MCF 10A (cell line): ENCODE measurements at places on chromosomes 7 and 10. TPM values are rescaled to one million over a fixed set of nuclear protein-coding genes. Genes with fewer than 3 reads are reported as not detected.
A peak's percentile ranks its signal among the peaks of the same experiment; 100 is the strongest.

DNA sequence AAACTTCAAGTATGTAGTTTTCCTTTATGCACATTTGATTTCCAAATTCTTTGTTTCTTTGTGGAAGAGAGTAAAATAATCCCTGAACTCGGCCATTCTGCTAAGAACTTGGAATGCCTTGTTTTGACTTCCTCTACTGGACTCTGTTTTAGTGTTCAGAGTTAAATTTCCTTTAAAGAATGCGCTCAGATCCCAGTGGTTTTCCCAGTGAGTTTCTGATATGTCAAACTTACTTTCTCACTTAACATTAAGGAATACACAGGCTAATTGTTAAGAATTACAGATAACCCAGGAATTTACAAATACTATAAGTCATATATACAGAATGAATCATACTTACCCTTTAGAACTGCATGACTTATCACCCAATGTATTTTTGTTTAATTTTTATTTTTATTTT, 1067.6 kb upstream of the CELF2 start:
- no peaks in the 10 kb centered on the region for H3K27me3 ChIP-seq
- no peak overlapping the region for H3K27ac ChIP-seq
- no peaks in the 10 kb centered on the region for H3K36me3 ChIP-seq

DNA sequence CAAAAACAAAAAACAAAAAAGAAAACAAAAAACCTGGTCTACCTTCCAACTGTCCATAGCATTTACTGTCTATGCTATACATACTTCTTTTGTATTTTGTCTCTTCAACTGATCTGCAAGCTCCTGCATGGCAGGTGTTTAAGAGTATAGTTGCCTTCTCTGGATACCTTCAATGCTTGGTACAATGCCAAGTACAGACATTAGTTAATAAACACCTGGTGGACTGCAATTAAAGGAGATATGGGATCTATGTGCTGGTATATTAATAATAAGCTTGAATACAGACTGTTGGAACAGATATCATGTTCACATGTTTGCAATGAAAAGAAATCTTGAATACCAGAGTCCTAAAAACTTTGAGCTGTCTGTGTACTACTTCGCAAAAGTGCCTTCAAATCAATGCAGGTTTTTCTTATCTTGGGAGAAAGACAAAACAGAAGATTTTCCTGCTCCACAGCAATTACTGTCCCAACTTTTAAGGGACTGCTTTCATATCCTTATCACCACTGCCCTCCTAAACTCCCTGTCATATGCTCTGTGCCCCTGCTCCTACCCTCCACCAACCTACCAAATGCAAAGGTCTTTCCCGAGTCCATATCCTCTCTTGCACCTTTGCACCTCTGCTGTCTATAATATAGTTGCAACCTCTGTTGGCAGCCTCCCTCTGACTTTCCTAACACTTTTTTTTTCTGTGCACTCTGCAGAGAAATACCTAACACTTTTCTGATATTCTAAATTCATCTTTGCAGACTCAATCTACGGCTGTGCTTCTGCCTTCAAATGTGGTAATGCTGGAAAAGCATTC, 85.1 kb downstream of the DNMBP start:
- no peak for DNase-seq
- no peak overlapping the region for H3K4me3 ChIP-seq

DNA sequence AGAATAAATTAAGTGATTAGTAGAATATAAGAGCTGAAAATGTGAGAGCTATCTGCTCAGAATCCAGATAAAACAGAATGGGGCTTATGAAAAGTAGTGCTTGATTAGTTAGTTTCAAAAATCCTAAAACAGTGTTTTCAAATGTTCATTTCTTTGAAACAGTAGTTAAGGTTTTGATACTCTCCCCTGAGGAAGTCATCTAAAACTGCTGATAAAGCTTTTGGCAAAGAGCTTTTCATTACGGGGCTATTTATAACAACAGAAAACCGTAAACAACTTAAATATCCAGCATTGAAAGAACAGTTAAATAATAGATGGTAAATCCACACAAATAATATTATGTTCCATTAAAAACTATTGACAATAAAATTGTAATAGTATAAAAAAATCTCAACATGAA, 77.5 kb downstream of the NPSR1 start:
- no peaks in the 10 kb centered on the region for H3K27me3 ChIP-seq
- no peaks in the 10 kb centered on the region for H3K36me3 ChIP-seq
- no peak for DNase-seq
- no peaks in the 10 kb centered on the region for H3K4me1 ChIP-seq
- H3K27ac ChIP-seq, result no peak overlapping the region

DNA sequence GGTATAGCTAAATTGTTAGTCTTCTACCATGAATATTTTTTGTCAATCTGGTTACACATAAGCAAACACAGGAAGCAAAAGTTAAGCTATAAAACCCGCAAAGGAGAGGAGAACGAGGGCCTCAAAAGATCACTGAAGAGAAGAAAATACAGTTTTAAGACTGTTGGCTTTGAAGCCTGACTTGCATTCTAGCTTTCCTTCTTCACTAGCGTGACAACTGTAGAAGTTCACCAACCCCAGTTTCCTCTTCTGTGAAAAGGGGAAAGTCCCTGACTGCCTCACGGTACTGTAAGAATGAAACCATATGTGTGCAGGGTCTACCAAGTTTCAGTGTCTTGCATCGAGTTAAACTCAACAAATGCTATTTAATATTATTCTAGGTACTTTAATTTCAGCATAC, 7.5 kb upstream of the LRRN3 start:
- H3K4me3 ChIP-seq, result no peak overlapping the region
- H3K4me1 ChIP-seq, result no peaks in the 10 kb centered on the region
- no peak overlapping the region for H3K27ac ChIP-seq
- DNase-seq, result no peak
- no peaks in the 10 kb centered on the region for H3K27me3 ChIP-seq

- DNase-seq, result peak; percentile 20
- H3K36me3 ChIP-seq, result no peaks in the 10 kb centered on the region
- no peaks in the 10 kb centered on the region for H3K27me3 ChIP-seq
- H3K27ac ChIP-seq, result no peak overlapping the region
Observed at GRCh38 chr7:28433699-28434219, 21.4 kb downstream of the CREB5 start.

- H3K27me3 ChIP-seq, result no peaks in the 10 kb centered on the region
- H3K4me3 ChIP-seq, result no peak overlapping the region
- DNase-seq, result no peak
- no peaks in the 10 kb centered on the region for H3K4me1 ChIP-seq
- H3K36me3 ChIP-seq, result no peaks in the 10 kb centered on the region
Observed at GRCh38 chr10:77318739-77319138, 318.9 kb downstream of the KCNMA1 start.

DNA sequence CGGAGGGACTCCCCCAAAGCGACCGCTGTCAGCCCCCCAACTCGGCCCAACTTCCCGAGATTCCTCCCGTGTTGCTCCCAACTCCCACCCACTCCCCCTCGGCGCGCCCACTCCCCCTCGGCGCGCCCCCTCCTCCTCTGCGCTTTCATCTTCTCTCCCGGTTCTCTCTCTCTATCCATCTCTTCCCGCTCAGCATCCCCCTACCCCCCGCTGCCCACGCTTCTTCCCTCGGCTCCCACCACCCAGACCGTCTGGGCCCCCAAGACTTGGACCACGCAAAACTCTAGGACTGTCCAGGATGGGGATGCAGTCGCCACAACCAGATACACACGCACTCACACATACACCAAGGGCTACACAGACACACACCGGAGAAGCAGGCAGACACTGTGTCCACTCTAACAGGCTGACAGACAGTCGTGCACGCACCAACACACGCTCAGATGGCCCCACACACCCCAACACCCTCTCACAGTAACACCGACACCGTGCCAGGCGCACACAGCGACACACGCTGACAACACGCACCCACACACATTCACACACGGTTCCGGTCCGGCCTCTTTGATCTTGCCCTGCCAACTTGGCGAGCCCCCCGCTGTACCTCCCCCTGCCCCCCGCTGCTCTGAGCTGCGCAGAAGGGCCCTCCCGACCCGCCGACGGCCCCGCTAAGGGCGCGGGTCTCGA, 1.1 kb downstream of the GRID1 start:
- no peak overlapping the region for H3K27ac ChIP-seq
- H3K4me1 ChIP-seq, result peaks cover 6% of the 10 kb centered on the region
- H3K36me3 ChIP-seq, result no peaks in the 10 kb centered on the region
- peaks cover 39% of the 10 kb centered on the region for H3K27me3 ChIP-seq

GRCh38 chr10:96507044-96507443, 6.7 kb downstream of the TLL2 start:
- no peak for DNase-seq
- H3K4me3 ChIP-seq, result no peak overlapping the region
- H3K27ac ChIP-seq, result no peak overlapping the region
- H3K36me3 ChIP-seq, result no peaks in the 10 kb centered on the region
- peaks cover 8% of the 10 kb centered on the region for H3K4me1 ChIP-seq

PNLIPRP3 gene
- 7.6 and 9.5 TPM in 2 replicates for total RNA-seq

KLF14 gene
- total RNA-seq, result not detected in 2 replicates

CTNNA3 gene
- total RNA-seq, result 0.02 TPM in 1 of 2 replicates, not detected in the other

GPR15LG gene
- total RNA-seq, result not detected in 2 replicates

SFTPA1 gene
- total RNA-seq, result not detected in 2 replicates
